ENCODE measurements at places on chromosomes 13 and 19.

DNA sequence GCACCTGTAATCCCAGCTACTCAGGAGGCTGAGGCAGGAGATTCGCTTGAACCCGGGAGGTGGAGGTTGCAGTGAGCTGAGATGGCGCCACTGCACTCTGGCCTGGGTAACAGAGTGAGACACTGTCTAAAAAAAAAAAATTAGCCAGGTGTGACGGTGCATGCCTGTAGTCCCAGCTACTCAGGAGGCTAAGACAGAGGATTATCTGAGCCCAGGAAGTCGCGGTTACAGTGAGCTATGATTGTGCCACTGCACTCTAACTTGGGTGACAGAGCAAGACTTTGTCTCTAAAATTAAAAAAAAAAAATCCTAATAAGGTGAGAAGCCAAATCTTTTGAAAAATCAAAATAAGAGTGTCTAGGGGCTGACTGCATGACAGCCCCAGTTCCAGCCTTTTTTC is 9.7 kb upstream of the CEBPA start:
- DNase-seq = no peak

DNA sequence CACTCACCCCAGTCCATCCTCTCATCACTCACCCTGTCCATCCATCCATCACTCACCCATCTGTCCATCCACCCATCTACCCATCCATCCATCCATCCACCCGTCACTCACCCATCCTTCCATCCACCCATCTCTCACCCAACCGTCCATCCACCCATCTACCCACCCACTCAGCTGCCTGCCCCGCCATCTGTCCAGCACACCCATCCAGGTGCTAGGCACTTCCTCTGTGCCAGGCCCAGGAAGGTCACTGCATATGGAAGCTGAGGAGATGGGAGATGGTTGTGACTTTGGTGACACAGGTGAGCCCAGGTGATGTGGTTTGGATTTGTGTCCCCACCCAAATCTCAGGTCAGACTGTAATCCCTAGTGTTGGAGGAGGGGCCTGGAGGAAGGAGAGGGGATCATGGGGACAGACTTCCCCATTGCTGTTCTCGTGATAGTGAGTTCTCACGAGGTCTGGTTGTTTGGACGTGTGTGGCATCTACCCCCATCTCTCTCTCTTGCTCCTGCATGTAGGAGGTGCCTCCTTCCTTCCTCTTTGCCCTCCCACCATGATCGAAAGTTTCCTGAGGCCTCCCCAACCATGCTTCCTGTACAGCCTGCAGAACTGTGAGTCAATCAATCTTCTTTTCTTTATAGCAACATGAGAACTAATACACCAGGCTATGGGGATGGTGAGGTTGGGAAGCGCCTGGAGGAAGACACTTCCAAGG is 15.9 kb upstream of the C13orf46 start:
- peak; percentile 38 for DNase-seq

GRCh38 chr13:114288157-114288591 is 6.8 kb downstream of the UPF3A start:
- DNase-seq = no peak

GRCh38 chr13:46146898-46147297 is 35.1 kb downstream of the LCP1 start:
- DNase-seq = peak; percentile 20

GRCh38 chr19:46426035-46426505 is 2.7 kb downstream of the PNMA8C start:
- no peak for DNase-seq

All from suppressor macrophage (primary cell).